Activated T-helper 2 cell treated with anti-CD3 and anti-CD28 coated beads, Interferon-gamma antibody, Interleukin-2, Interleukin-4, amounts not matched to agents 10 μg/mL and 5 μg/mL and 100 μg/mL, durations not matched to agents 14 hours and 24 hours and 36 hours (primary cell): ENCODE measurements at places on chromosomes 4 and X. TPM values are rescaled to one million over a fixed set of nuclear protein-coding genes. Genes with fewer than 3 reads are reported as not detected.

DNA sequence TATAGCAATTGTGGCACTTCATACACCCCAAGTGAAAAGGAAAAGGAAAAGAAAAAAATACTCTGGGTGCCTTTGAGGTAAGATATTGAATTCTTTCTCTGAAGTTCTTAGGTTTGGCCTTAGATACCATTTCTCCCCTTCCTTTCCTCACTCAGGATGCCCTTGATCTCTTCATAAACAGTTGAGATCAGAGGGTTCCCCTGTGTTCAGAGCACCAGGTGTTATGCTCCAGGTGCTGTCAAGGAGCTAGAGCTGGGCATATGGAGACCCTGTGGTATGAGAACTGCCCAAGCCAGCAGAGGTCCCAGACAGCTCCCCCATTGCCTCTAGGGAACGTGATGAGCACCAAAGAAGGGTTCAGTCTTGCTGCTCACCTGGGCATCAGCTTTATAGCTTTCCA lies 17.1 kb upstream of the CD40LG start:
- no peak for DNase-seq

- no peak for DNase-seq
Observed at GRCh38 chr4:18533262-18533775, 511.8 kb upstream of the LCORL start.

CSAG2 gene
- not detected in 2 replicates for total RNA-seq

CENPVL2 gene
- total RNA-seq, result not detected in 2 replicates

GRCh38 chrX:14050709-14051108 lies 21.0 kb upstream of the GEMIN8 start:
- no peak for DNase-seq

GRCh38 chrX:123217077-123217476 lies 33.0 kb downstream of the GRIA3 start:
- DNase-seq, result no peak

ZFYVE28 gene
- 10.0 and 11.9 TPM in 2 replicates for total RNA-seq

GRCh38 chr4:146186596-146186995 lies 11.1 kb downstream of the LSM6 start:
- no peak for DNase-seq

ATP8A1 gene
- total RNA-seq, result 14.6 and 19.7 TPM in 2 replicates

DNA sequence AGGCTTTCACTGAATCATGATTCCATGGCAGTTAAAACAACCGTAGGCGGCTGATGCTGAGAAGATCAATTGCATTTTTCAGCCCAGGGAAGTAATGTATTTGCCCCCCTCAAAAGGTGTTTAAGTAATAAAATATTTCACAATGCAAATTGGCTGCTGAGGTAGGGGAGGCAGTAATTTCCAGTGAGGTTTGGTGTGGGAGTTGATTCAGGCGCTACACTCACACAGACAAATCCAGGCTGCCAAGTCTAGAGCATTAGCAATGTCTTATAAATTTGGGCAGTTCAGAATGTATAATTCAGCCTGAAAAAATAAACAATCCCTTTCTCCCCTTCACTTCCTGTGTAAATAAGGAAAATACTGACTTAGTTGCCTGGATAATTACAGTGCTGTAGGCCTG lies 461.7 kb downstream of the IDS start:
- DNase-seq, result no peak

- DNase-seq, result no peak
Observed at GRCh38 chr4:91345632-91346031, 958.1 kb upstream of the GRID2 start.

- DNase-seq, result no peak
Observed at GRCh38 chrX:70264784-70265183, 3.4 kb upstream of the ARR3 start.

DNA sequence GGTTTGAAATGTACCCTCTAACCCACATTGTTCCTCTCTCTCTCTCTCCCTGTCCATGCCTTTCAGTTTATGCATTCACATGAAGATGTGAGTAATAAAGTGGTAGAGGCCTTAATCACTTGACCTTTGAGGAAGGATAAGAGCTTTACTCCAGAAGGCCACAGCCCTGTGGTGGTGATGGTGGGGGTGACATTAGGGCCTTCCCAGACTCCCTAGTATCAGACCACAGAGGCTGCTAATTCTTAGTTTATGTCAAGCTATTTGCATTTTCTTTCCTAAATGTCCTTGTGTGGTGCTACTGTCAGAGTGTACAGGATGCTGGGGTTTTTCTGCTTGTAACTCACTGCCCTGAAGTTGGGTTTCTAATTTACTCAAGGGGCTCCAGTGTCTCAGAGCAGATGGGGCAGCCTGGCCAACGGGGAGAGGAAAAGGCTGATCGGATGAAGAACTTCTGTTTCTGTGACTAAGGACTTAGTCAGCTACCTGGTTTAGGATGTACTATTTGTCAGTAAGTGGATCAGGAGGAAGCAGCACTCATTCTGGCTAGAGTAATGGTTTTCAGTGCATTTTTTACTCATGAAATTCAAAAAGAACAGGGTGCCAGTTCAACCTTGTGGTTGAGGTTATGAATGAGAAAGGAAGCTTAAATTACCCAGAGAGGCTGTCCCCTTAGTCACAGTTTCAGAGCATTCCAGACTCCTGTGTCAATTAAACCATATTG lies 509.6 kb upstream of the DIPK2B start:
- peak; percentile 12 for DNase-seq

TMA16 gene
- total RNA-seq, result 75.5 and 81.3 TPM in 2 replicates

ENPP6 gene
- 0.14 and 0.41 TPM in 2 replicates for total RNA-seq

MND1 gene
- total RNA-seq, result 15.4 and 17.8 TPM in 2 replicates

- DNase-seq, result no peak
Observed at GRCh38 chr4:170610434-170610833, 520.7 kb upstream of the AADAT start.

BMX gene
- not detected in 2 replicates for total RNA-seq

MEPE gene
- not detected in 2 replicates for total RNA-seq

C4orf51 gene
- not detected in 2 replicates for total RNA-seq

- no peak for DNase-seq
Observed at GRCh38 chr4:94181815-94182214, 25.9 kb upstream of the SMARCAD1 start.

FRG2 gene
- not detected in 2 replicates for total RNA-seq

DNA sequence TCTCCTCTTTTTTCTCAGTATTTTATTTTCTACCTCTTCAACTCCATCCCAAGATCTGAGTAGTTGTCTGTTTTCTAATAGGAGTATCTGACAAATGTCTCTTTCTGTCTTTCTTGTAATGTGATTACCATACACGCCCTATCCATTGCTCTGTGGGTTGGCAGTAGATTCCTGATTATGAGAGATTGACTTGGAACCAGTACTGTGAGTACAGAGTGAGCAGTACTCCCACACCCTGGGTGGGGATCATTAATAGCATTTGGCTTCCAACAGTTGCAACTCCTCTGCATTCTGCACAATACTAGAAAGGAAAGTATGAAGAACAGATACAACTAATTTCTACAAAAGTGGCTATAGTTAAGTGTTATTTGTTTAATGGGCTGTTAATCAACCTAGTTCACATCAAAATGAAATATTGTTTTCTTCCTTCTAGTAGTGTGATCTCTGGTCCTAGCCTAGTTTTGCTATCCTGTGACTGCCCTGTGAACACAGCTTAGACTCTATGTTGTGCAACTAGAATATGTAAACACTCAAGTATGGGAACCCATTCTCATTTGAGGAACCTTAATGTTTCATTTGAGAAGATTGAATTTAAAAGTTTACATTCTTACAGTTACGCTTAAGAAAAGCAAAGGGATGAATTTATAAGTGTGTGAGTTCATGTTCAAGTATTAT lies 112.9 kb downstream of the PTPN13 start:
- DNase-seq, result no peak

- no peak for DNase-seq
Observed at GRCh38 chr4:72828864-72829263, 240.7 kb downstream of the COX18 start.

JAKMIP1 gene
- total RNA-seq, result 11.3 and 12.3 TPM in 2 replicates

DNA sequence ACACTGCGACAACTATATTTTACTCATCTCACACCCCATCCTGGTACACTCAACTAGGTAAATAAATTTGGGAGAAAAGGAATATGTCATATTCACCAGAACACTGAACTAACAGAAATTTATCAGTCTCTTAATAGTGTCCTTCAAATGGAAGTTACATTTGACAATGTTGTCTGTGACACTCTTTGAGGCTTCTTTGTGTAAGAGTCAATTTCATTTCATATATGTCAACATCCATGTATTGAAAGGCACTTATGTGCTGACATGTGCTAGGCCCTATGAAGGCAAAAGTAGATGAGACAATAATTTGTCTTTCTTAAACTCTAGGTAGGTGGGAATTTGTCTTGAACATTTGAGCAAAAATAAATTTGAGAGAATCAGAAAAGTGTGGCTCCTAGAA lies 82.0 kb downstream of the TECRL start:
- DNase-seq, result no peak

DNA sequence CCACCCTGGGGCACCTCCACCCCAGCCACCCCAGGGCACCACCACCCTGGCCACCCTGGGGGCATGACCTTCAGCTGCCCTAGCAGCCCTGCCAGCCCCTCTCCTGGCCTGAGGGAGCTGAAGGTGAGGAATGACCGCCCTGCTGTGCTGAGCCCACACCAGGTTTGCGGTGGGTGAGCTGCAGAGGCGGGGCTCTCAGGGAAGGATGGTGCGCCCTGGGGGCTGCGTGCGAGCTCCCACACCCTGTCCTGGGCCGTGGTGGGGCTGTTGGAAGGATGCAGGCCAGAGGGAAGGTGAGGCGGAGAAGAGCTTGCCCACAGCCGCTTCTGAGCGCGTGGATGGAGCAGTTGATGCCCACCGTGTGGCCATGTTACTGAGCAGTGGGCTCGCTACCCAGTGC lies 17.7 kb downstream of the UVSSA start:
- DNase-seq, result no peak

- DNase-seq, result no peak
Observed at GRCh38 chrX:118941147-118941546, 33.3 kb upstream of the LONRF3 start.

DNA sequence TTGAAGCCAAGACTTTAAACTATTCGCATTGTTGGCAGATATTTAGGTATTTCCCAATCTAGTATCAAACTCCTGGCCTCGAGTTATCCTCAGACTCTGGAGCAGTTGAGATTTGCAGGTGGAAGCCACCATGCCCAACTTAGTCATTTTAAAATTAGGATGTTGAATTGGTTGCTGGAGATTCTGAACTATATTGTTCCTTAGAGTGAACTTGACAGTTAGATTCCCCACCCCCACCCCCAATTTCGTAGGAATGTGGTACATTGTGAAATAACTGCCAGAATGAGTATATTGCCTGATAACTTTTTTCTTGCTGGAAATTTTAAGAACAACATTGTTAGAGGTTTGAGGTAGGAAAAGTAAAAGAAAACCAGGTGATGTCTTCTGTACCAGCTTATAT lies 2.3 kb downstream of the NOCT start:
- DNase-seq, result no peak

DNA sequence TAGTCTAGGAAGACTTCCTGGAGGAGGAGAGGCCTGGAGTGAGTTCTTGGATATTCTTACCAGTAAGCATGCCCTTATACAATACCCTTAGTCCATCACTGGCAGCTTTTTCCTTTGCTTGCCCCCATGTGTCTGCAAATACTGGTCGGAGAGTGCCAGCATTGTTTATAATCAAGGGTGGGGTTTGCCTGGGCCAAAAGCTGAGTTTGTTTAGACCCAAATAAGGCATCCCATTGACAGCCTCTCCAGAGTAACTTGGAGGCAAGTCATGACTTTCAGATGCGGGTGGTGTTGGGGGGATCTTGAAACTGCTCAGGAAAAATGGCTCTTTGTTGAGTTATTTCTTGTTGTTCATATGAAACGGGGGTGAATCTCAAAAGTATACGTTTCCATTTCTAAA lies 258.4 kb upstream of the TAPT1 start:
- DNase-seq, result no peak

- no peak for DNase-seq
Observed at GRCh38 chr4:72507860-72508419, 61.1 kb downstream of the ADAMTS3 start.

DNA sequence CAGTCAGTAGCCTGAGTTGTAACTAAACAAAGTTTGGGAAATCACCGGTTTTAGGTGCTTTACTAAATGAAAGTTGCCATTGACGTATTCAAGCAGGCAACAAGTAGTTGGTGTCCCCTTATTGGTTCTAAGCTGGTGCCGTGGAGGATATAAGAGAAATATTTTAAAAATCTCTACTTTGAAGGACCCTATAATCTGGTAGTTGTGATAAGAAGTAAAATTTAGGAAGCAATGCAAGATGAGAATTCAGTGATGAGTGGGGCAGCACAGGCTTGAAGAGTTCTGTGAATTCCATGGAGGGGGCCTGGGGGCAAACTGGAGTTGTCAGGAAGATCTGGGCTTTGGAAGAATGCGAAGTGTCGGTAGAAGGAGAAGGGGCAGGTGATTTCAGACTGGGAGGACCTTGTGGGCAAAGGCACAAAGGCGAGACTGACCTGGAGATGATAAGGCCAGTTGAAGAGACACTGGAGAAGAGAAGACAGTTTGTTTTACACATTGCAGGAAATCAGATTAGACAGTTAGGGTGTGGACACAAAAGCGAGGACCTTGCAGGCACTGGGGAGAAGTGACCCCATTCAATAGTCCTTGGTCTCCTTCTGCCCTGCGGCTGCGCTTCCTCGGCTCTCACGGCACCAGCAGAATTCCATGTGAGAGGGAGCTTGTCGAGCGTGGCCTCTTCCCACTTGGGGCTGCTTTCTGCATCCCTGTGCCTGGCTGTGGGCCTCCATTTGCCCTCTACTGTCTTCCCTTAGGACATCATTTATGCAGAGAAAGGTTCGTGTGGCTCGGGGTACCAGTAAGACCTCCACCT lies 1.3 kb downstream of the RHOH start:
- DNase-seq, result no peak

DNA sequence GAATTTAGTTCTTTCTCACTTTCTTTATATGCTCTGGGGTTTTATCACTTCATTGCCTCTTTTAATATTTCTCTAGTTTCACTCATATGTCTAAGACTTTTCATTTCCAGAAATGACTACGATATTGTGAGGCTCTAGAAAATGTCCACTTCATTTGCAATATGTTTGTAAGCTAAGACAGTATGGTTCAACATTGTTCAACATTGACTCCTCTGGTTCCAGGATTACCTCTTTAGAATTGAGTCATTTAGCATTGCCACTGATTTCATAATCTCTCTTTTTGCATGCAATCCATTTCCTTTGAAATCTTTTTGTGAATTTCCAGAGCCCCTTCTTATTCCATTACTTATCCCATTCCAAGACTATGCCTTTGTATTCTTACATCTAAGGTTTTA lies 32.3 kb downstream of the BBS12 start:
- no peak for DNase-seq

CORIN gene
- 0.30 and 0.32 TPM in 2 replicates for total RNA-seq

GRCh38 chr4:11011249-11011648 lies 326.7 kb upstream of the CLNK start:
- no peak for DNase-seq

DNA sequence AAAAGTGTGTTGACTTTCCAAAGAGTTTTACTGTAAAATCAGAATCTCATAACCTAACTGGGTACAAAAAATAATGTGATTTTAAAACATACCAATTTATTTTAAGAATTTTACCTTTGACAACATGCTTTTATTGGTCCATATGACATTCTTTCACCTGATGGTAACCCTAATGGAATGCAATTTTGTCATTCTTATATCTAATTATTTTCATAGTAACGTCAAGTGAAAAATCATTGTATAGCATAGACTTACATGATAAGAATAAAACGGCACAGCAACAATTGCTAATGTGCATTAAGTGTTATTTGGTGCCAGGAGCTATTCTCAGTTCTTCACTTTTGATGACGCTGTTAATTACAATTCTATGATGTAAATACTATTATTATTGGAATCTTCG lies 13.6 kb downstream of the UNC5C start:
- DNase-seq, result no peak

CWH43 gene
- not detected in 2 replicates for total RNA-seq
